ENCODE measurements at places on chromosomes 7 and 10.
A peak's percentile ranks its signal among the peaks of the same experiment; 100 is the strongest.

- DNase-seq: no peak
These were observed 38.7 kb upstream of the SAMD8 start for GRCh38 chr10:75072727-75073126.

- no peak for DNase-seq
These were observed 130.1 kb downstream of the TCERG1L start for GRCh38 chr10:131181456-131181855.

DNA sequence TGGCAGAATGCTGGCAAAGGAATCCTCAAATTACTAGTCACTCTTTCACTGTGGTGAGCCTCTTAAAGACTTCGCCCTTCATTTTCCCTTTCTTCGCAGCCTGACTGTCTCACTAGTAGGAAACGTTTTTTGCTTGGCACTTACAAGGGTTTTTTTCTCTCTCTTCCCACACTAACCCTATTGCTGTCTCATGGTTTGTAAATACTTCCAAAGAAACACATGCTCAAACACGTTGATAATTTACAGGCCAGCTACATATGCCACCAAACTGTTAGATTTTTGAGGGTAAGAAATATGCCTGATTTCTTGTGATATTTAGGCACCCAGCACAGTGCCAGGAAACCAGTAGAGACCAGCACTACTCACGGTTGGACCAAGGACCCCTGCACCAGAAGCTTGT lies 248.3 kb upstream of the YAE1 start:
- no peak for DNase-seq

DNA sequence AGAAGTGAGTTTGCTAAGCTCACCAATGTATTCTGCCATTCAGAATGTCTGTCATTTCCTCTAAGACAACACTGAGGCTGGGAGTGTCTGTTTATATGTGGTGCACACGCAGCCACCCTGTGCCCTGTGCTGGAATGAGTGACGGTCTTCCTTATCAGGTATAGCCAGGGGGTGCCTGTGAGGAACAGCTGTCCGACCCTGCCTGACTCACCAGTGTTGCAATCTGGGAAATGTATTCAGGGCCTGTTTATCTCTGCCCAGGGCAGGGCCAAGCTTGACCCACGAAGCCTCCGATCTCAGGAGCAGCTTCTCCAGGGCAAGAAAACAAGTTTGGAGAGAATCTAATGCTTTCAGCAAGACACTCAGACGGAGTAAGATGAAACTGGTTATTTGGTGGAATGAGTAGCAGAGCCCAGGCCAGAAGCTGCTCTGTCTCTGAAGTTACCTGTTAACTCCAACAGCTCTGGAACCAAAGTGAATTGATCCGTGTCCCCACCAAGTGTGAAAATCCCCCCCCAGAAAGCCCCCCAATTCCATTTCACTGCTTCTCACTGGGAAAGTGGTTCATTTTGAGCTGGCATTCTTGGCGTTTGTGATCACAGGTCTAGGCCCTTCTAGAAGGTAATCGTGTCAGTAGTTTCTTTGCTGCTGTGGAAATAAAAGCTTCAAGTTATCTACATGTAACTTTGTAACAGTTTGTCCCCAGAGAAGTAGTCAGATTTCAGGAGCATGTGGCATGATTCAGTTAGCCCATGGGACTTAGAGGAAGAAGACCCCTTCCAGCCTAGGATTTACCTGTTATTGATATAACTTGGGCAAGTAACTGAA lies 6.1 kb upstream of the UBE2H start:
- no peak for DNase-seq

DNA sequence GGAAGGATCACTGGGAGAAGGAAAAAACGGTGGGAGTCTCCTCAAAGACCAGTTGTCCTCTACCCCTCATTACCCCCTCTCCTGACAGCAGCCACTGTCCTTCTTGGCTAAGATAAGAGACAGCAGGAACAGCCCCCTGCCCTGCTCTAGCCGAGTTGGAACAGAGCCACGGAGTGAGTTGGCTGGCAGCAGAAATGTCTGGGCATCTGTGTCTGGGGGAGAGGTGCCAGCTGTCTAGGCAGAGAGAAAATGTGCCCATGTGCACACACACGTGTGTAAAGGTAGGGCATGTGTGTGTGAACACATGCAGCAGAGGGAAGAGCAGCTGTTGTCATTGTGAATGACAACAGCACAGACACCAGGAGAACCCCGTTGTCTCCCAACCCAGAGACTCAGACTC lies 9.4 kb upstream of the HILPDA start:
- no peak for DNase-seq

GRCh38 chr10:30581779-30582380 lies 47.7 kb downstream of the LYZL2 start:
- peak; percentile 46 for DNase-seq

DNA sequence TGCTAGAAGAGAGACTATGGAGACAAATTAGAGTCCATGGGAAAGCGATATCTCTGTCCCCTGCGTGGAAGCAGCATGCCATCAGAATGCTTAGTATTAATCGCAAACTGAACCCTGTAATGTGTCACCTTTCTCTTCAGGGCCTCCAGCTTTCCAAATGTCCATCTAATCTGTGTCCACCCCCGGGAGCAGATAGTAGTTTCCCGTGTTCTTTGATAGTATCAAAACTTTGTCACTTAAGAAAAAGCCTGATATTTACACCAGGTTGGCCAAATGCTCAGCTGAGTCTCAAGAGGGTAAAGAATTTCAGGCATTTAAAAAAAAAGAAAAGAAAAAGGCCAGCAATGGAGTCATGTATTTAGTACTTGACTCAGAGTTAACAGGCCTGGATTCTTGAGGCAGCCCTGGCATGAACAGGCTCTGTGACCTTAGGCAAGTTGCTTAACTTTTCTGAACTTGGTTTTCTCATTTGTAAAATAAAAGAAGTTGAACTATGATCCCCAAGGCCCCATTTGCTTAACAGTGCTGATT lies 10.4 kb upstream of the GSAP start:
- no peak for DNase-seq

All from HEK293T (cell line).